ENCODE measurements at places on chromosomes 13 and 19.

- peak; percentile 37 for DNase-seq
- peak overlapping the region; percentile 70 for H3K4me3 ChIP-seq
- H3K27me3 ChIP-seq: peaks cover 40% of the 10 kb centered on the region
- peaks cover 10% of the 10 kb centered on the region for H3K4me1 ChIP-seq
- H3K36me3 ChIP-seq: no peaks in the 10 kb centered on the region
These were observed 20.4 kb upstream of the ZNF91 start for GRCh38 chr19:23415561-23416191.

DNA sequence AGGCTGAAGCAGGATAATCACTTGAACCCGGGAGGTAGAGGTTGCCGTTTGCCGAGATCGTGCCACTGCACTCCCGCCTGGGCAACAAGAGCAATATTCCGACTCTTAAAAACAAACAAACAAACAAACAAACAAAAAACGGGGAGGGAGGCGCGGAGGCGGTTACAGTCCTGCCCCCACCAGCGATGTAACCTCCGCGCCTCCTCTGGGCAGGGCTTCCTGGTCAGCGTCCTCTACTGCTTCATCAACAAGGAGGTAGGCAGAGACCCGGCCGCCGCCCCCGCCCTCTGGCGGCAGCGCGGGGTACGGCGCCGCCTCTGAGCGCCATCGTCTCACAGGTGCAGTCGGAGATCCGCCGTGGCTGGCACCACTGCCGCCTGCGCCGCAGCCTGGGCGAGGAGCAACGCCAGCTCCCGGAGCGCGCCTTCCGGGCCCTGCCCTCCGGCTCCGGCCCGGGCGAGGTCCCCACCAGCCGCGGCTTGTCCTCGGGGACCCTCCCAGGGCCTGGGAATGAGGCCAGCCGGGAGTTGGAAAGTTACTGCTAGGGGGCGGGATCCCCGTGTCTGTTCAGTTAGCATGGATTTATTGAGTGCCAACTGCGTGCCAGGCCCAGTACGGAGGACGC is 10.2 kb downstream of the SNRPD2 start:
- no peaks in the 10 kb centered on the region for H3K27me3 ChIP-seq
- peak overlapping the region; percentile 65 for H3K4me3 ChIP-seq
- peaks cover 38% of the 10 kb centered on the region for H3K36me3 ChIP-seq
- peak; percentile 92 for DNase-seq
- peaks cover 19% of the 10 kb centered on the region for H3K4me1 ChIP-seq

DNA sequence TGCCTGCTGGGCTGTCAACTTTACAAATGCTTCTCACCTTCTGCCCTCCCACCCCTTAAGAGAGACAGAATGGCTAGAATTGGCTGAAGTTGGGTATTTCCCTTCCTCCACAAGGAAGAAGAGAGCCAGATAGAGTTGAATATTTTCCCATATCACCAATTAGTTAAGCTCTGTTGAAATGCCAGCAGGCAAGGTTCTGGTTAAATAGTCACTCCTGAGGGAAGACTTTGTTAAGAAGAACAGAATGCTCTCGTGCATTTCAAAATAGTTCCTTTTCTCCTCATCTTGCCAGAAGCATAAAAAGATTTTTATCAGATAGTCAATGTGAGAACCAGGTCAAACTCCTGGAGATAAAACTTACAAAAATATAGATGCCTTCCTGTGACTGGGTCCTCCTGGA is 2857.0 kb upstream of the PCDH20 start:
- no peak overlapping the region for H3K4me3 ChIP-seq
- H3K27me3 ChIP-seq: no peaks in the 10 kb centered on the region
- no peak for DNase-seq
- no peak overlapping the region for H3K27ac ChIP-seq
- H3K36me3 ChIP-seq: no peaks in the 10 kb centered on the region

DNA sequence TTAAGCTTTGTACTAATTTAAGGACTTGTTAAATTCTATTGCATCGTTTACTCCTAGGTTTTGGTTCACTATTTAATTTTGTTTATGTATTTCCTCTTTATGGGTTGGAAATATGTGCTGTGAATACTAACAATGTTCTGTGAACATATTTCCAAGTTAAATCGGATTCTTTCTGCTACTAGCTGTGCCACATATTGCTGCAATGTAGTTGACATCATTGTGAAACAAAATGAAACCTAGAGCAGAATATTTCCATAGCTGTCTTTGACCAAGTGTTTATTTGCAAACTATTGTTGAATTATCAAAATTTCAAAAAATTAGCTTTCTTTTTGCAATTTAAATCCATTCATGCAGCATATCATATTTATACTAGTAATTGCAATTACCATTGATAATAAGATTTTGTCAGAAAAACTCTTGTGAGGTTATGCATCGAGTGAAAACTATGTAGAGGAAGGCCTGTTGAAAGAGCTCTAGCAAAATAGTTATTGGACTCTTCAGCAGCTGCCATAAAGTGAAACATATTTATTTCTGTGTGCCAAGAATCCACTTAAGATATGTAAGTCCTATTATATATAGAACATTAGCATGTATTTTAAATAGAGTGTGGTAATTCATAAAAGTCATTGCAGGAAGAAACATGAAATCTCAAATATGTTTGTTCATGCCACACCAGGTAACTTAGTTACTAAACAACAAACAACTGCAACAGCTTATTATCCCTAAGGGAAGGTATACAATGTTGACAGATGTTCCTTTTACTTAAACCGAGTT is 575.1 kb downstream of the SLITRK6 start:
- no peaks in the 10 kb centered on the region for H3K4me1 ChIP-seq
- no peak for DNase-seq

GRCh38 chr13:100075700-100076587 is 12.9 kb upstream of the PCCA start:
- no peak for DNase-seq
- peaks cover 7% of the 10 kb centered on the region for H3K27me3 ChIP-seq
- H3K36me3 ChIP-seq: no peaks in the 10 kb centered on the region
- H3K4me3 ChIP-seq: no peak overlapping the region
- H3K4me1 ChIP-seq: no peaks in the 10 kb centered on the region

DNA sequence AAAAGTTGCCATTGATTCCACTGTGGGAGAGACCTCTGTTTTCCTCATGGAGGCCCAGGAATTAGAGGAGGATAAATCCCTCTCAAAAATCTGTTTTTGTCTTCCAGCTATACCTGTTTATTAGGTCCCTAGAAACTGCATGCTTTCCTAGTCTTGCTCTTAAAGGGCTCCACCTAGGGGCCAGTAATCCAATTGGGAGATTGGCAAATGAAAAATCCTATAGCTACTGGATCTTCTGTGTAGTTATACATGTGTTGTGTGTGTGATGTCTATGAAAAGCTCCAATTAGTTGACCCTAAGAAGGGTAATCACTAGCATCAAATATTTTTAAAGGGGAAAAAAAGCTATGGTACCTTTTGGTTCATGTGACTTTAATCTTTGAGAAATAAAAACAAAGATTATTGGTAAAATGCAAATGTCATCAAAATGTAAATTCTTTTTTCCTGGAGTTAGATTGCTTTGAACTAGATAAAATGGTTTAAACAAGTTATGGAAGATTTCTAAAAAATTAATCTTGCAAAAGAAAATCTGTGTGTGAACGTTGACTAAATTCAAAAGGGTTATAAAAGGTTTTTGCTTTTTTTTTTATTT is 63.4 kb upstream of the C1QTNF9B start:
- no peak for DNase-seq
- no peak overlapping the region for H3K4me3 ChIP-seq

DNA sequence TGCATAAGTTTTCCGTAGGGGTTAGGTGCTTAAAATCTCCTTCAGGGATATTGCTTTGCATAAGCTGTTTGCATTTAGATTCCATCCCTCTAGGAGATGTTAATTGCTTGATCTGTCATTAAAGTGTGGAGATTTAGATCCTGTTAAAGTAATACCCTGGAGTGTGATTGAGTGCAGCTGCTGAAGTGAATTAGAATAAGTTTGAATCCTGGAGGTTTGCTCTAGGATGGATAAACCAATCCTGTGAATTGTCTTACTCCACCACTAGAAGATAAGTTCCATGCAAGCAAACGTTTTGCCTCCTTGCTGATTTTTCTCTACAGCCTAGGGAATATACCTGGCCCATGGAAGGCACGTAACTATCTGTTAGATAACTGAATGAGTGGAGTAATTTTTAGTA is 1487.2 kb upstream of the PRR20A start:
- H3K4me1 ChIP-seq: no peaks in the 10 kb centered on the region
- H3K4me3 ChIP-seq: no peak overlapping the region
- no peak overlapping the region for H3K27ac ChIP-seq

DNA sequence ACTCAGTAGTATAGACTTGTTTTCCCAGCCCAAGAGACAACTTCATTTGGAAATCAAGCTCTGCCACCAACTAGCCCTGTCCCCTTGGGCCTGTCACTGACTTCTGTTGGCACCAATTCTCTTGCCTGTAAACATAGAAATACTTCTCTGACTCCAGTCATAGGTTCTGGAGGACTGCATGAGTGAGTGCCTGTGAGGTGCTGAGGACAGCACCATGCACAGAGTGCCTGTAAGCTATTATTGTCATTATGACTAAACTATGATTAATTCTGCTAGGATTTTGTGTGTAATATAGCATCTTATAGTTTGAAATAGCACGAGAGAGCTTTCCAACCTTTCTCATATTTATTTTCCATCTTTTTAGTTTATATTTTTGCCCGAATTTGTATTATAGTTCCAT is 247.9 kb downstream of the MYO16 start:
- no peaks in the 10 kb centered on the region for H3K4me1 ChIP-seq
- no peaks in the 10 kb centered on the region for H3K36me3 ChIP-seq
- no peak for DNase-seq
- H3K4me3 ChIP-seq: no peak overlapping the region
- H3K27me3 ChIP-seq: peaks cover 4% of the 10 kb centered on the region

- peak overlapping the region; percentile 64 for H3K27ac ChIP-seq
- H3K4me3 ChIP-seq: no peak overlapping the region
- H3K4me1 ChIP-seq: peaks cover 52% of the 10 kb centered on the region
- H3K36me3 ChIP-seq: peaks cover 7% of the 10 kb centered on the region
- no peaks in the 10 kb centered on the region for H3K27me3 ChIP-seq
These were observed 2.8 kb upstream of the MKNK2 start for GRCh38 chr19:2053601-2054389.

DNA sequence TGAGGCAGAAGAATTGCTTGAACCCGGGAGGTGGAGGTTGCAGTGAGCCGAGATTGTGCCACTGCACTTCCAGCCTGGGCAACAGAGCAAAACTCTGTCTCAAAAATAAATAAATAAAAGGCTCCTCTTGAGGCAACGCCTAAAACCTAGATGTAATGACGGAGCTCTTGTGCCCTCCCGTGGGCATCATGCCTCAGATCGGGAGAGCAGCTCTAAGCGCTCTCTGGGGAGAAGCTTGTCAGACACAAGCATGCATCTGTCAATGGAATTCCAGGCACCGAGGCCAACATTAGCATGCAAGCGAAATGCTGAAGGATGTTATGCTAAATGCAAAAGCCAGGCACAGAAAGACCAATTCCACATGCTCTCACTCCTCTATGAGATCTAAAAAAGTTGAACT is 45.6 kb upstream of the MRI1 start:
- no peak overlapping the region for H3K27ac ChIP-seq
- H3K4me3 ChIP-seq: no peak overlapping the region
- no peak for DNase-seq
- no peaks in the 10 kb centered on the region for H3K36me3 ChIP-seq
- H3K27me3 ChIP-seq: no peaks in the 10 kb centered on the region
- no peaks in the 10 kb centered on the region for H3K4me1 ChIP-seq

DNA sequence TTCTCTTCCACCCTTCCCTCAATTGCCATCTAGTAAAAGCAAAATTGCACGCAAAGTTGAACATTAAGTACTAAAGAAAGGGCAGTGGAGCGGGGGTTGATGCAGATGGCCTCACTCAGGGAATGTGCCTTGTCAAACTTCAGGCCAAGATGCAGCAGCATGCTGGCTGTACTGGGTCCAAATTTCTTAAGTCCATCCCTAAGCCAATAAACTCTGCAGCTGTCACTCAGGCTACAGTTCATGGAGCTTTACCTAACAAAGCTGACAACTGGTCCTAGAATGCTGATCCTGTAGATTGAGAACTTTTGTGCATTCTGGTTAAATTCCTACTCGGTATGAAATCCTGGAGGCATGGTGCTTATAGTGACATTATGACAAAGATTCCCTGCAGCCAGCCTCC is 88.4 kb downstream of the FOXO1 start:
- DNase-seq: no peak
- H3K36me3 ChIP-seq: peaks cover 44% of the 10 kb centered on the region
- peak overlapping the region; percentile 72 for H3K27ac ChIP-seq
- H3K4me1 ChIP-seq: peaks cover 97% of the 10 kb centered on the region
- no peaks in the 10 kb centered on the region for H3K27me3 ChIP-seq

- H3K4me1 ChIP-seq: no peaks in the 10 kb centered on the region
- no peak overlapping the region for H3K27ac ChIP-seq
- no peaks in the 10 kb centered on the region for H3K27me3 ChIP-seq
- H3K4me3 ChIP-seq: no peak overlapping the region
- DNase-seq: no peak
These were observed 1286.4 kb downstream of the PCDH9 start for GRCh38 chr13:65943708-65944107.

- H3K4me3 ChIP-seq: peak overlapping the region; percentile 8
- no peak overlapping the region for H3K27ac ChIP-seq
- H3K36me3 ChIP-seq: no peaks in the 10 kb centered on the region
- peaks cover 81% of the 10 kb centered on the region for H3K27me3 ChIP-seq
These were observed 2.0 kb downstream of the PTH2 start for GRCh38 chr19:49421039-49421877.

DNA sequence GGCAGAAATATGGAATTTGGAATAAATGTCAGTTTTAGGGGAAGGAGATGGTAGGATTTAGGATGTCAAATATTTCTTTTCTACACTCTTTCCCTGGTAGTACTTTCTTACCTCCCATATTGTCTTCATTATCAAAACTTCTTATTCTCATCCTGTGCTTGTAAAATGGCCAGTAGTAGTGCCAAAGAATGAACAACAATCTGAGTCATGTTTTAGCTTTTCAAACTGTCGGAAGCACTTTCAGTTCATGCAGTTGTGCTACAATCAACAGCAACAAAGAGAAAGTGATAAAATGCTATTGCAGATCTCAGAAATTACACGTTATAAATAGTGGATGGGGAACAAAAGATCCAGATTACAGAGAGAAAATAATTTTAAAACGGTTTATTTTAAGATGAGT is 193.7 kb upstream of the RXFP2 start:
- H3K27me3 ChIP-seq: no peaks in the 10 kb centered on the region
- no peaks in the 10 kb centered on the region for H3K36me3 ChIP-seq
- no peak overlapping the region for H3K4me3 ChIP-seq
- no peak for DNase-seq
- H3K27ac ChIP-seq: no peak overlapping the region
- no peaks in the 10 kb centered on the region for H3K4me1 ChIP-seq

Data from activated T-cell treated with anti-CD3 and anti-CD28 coated beads, Interleukin-2, amount 50 U/mL, for 24 hours (primary cell).